ENCODE measurements at places on chromosomes 16 and 17.

- DNase-seq: no peak
Observed at GRCh38 chr17:1077581-1077985, 80.7 kb downstream of the TIMM22 start.

DNA sequence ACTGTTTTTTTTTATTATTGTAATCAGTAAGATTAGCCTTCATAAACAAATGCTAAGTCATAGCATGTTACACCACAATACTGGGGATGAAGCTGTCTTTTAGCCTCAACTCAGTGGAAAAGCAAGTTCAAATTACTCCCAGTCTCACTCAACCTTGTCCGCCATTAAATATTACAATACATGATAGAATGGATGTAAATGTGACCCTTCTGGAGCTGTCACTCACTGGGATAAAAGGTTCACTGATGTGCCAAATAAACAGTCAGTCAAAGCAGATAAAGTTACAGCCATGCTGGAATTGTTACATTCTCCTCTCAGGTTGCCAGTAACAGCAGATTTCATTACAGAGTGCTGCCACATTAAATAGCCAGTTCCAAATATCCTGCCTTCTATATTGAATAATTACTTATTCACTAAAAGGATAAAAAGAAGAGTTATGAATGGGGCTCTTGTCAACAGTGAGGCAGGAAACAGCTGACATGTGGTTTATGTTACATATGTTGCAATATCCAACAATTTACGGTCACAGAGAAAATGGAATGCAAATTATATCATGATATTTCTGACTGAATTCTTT lies 53.4 kb downstream of the BRIP1 start:
- DNase-seq: no peak

DNA sequence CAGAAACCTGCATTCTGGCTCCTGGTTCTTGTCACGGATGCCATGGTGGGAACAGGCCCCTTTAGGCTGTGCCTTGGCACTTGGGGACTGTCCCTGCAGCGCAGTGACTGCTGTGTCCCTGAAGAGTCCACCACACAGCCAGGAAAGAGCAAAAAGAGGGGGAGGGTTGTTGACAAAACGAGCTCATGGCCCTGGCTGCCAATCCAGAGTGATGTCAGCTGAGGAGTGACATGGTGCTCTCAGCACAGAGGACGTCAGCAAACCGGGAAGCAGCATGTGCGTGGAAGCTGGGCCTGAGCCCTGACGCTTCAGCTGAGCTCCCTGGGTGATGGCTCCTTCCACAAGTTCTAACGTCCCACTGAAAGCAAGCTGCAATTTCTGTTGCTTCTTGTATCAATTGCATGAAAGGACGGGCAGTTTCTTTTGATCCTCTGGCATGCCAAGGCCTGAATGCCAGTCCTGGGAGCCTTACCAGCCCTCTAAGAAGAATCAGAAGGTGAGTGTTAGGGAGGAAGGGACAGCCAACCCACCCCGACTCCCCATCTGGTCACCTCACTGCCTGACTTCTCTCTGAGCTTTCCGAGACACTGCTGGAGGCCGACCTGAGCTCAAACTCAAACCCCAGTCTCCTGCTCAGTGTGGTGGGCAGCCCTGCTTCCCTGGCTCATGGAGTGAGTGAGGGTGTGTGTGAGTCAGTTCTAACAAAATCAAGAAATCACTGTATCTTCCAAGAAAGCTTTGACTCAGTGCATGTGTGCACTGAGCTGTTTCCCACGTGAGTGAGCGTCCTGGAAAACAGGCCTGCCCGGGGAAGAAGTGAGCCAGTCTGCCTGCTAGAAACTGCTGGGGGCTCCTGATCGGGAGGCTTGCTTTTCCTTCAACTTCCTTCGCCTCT lies 14.7 kb upstream of the WNT3 start:
- no peak for DNase-seq

- no peak for DNase-seq
Observed at GRCh38 chr17:43577664-43578403, 31.7 kb upstream of the ETV4 start.

- no peak for DNase-seq
Observed at GRCh38 chr16:71854369-71854948, 8.7 kb downstream of the ATXN1L start.

DNA sequence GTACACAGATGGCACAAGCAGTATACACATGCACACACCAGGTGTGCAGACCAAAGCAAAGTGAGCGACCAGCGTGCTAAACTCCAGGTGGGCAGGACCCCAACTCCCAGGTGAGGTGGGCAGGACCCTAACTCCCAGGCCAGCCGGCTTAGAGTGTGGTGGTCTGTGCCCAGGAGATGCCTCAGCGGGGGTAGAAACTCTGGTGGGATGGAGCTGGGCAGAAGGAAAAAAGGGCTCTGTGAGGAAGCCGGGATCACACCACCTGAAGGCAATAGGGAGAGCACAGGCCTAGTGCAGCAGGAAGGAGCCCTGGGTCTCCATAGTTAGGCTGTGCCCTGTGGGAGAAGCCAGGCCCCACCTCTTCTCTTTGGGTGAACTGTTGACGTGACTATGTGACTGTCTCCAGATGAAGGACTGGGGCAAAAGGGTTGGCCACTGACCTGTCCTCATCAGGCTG lies 1.6 kb upstream of the FOXJ1 start:
- no peak for DNase-seq

GRCh38 chr16:11996433-11997330 lies 20.1 kb downstream of the SNX29 start:
- DNase-seq: no peak

DNA sequence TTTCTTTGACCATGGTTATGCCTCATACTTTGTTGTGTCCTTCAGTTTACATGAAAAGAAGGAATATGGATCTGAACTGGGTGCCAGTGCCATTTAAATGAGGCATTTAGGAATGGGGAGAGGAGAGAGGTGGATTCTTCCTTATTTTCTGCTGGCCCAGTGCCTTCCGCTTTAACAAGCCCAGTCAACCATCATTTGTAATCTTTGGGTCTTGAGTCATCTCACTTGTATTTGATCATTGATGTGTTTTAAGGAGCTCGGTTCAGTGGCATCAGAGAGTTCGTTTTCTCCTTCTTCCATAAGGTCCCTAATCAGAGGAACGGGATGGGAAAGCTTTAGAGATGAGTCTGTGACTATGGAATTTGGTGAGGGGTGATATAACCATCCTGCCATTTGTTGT lies 334.9 kb downstream of the WWOX start:
- DNase-seq: no peak

GRCh38 chr16:27174798-27175197 lies 28.5 kb upstream of the KDM8 start:
- DNase-seq: no peak

DNA sequence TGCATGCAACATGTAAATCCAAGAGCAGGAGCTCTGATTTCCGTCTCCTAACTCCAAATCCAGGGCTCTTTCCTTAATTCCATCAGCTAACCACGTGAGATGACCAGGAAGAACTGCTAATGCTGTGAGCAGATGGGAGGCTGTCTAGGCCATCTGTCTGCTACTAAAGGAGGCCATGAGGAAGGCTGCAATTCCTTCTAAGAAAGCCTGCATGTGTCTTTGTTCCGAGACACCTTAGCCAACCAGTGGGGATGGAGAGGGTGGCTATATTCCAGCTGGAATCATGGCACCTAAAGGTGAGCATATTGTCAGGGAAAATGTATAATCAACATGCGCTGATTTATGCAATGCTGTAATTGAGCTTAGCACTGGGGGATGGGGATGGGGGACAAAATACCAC lies 267.2 kb upstream of the CDH5 start:
- DNase-seq: no peak

DNA sequence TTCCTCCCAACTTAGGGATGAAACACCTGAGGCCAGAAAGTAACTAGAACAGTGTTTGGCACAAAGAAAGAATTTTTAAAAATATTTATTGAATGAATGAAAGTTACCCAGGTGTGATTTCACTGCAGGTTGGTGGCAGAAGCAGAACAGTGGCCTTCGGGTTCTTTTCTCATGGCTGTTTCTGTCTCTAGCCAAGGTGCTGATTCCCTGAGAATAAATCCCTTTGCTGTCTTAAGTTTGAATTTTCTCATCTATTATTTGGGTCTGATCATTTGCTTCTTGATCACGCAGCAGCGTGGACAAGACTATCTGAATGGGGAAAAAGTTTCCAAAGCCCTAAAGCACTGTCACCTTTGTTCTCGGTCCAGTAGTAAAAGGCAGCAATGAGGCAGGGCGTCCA lies 73.1 kb upstream of the KIFC3 start:
- DNase-seq: no peak

- DNase-seq: no peak
Observed at GRCh38 chr17:52064791-52065211, 93.7 kb downstream of the CA10 start.

Measured in NCI-H1694 (cell line).